ENCODE measurements at places on chromosomes 6 and 20. TPM values are rescaled to one million over a fixed set of nuclear protein-coding genes. Genes with fewer than 3 reads are reported as not detected.

SLC22A2 gene
- polyA plus RNA-seq = not detected

CCN6 gene
- 0.90 TPM for polyA plus RNA-seq

FRK gene
- polyA plus RNA-seq = 2.4 TPM

SLC17A1 gene
- not detected for polyA plus RNA-seq

NRN1 gene
- 5.7 TPM for polyA plus RNA-seq

DNA sequence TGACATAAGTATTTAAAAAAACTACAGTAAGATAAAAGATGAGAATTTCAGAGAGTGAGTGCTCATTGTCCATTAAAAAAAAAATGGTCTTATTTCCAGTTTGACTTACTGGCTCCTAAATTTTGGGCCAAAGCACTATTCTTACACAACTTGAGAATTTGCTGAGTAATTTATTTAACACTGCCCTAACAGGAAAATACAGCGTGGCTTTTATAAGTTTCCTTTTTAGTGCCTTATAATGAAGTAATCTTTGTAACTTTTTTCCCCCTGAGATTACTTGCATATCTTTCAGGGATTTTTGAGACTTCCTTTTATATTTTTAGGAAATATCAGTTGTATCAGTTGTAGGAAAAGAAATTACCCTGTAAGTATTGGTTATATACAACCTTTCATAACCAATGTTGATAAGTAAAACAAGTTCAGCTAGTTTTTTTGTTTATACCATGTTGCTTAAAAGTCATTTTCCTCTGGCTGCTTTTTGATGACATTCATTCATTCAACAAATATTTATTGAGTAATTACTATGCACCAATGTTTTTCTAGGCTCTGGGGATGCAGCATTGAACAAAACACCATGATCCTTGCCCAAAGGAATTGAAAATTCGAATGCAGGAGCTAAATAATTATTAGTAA, 106.4 kb upstream of the SGK1 start:
- no peak for DNase-seq

DNA sequence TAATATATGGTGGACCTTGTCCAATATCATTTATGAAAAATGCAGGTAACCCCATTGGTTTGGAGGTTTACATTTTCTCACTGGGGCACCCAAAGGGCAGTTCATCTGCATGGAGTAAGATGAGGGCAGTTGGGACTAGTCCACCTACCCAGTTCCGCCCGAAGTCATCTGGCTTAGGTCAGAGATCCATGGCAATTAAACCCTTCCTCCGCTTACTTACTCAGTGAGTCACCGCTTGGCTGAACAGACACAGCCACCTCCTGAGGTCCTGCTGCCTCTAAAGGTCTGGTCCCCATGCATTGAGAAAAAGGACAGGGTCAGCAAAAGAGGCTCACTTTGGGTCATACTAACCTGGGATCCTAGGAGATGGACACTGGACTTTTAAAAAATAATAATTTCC, 102.9 kb upstream of the PRL start:
- no peak for DNase-seq

GRCh38 chr6:6707143-6707542, 118.6 kb downstream of the LY86 start:
- no peak for DNase-seq

DNA sequence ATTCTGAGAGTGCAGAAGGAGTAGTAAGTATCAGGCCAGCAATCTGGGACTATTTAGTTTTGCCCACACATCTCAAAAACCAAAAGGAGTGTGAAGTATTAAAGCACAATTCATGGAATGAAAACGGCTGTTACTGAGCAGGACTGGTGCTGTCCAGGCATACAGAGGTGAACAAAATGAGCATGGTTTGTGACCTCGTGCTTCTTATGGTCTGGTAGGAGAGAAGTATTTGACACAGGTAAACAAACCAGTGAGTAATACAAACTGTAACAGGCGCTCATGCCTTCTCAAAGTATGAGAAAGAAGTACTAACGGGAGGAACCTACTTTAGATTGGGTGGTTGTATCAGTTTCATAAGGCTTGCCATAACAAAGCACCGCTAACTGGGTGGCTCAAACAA, 17.5 kb upstream of the NRN1 start:
- no peak for DNase-seq

DNA sequence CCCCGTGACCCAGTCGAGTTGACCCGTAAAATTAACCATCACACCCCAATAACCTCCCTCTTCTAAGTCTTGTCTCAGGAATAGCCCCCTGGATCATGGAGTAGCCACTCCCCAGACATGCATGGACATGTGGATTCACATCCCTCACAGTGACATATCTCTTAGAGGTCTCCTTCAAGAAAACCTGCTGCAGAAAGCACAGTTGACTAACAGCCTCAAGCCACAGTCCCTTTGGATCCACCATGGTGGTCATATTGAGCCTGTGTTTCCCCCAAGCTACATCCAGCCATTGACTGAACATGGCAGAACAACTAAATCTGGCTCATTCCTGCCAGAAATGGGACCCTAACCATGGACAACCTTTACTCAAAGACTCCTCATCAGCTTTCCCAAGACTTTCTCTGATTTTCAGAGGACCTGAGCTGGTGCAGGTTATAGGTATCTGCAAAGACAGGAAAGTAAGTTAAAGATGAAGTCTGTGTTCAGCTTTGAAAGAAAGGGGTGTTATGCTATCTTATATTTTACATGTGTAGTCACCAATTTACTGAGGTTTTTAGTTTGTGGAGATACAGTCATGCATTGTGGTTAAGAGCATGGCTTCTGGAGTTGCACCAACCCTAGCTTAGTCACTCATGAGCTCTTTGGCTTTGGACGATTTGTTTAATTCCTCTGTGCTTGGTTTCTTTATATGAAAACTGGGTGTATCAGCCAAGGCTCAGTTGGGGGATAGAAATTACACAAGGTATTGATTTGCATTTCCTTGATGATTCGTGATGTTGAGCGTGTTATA, 219.1 kb downstream of the MYLK4 start:
- peak; percentile 52 for DNase-seq

All from keratinocyte (primary cell).